ENCODE measurements at places on chromosomes 2 and 18.
A peak's percentile ranks its signal among the peaks of the same experiment; 100 is the strongest.

DNA sequence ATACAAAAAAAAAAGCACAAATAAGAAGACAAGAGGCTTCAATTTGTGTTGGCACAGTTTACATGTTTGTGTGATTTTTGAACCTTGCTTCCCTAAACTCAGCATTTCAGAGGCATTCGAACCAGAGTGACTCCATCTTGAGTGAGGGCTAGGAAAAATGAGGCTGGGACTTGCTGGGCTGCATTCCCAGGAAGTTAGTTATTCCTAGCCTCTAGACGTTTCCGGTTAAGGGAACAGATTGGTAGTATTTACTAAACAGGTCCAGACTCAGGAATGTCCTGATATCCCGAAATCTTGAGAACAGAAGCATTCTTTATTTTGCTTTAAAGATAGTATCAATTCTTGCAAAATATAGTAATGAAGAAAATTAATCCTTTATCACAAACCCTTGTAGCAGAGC lies 46.7 kb downstream of the RIT2 start:
- DNase-seq = no peak

DNA sequence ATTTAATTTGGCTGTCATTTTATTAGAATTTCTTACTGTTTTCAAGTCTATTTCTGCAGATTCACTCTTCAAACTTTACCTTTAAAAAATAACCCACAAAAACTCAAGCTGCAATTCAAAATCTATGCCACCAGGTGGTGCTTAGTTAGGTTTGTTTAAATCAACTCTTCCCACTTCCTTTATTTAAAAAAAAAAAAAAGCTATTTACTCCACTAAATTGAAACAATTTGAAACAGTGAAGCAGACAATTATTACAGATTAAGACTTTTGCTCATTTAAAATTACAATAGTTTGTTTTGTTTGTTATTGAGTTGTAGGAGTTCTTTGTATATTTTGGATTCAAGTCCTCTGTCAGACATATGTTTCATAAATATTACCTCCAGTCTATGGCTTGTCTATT lies 300.0 kb downstream of the PDE11A start:
- peak; percentile 5 for DNase-seq

DNA sequence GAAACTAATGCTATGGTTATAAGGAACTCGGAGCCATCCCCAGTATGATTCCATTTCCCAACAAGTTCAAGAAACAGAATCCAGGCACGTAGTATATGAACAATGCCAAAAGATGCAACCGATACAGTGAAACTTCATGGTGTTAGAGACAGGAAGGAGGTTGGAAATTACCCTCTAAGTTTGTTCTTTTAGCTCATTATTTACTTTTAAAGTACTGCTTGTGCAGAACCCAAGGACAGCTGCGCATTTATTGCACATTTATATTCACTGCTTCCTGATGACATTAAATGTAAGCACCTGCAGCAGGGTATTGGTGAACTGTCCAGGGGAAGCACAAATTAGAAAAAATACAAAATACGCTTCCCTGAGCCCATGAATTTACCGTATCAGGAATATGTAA lies 63.0 kb upstream of the CYP1B1 start:
- DNase-seq = no peak

GRCh38 chr2:74945788-74946331 lies 12.6 kb upstream of the POLE4 start:
- no peak for DNase-seq

GRCh38 chr2:60159519-60159918 lies 393.9 kb downstream of the BCL11A start:
- DNase-seq = no peak

DNA sequence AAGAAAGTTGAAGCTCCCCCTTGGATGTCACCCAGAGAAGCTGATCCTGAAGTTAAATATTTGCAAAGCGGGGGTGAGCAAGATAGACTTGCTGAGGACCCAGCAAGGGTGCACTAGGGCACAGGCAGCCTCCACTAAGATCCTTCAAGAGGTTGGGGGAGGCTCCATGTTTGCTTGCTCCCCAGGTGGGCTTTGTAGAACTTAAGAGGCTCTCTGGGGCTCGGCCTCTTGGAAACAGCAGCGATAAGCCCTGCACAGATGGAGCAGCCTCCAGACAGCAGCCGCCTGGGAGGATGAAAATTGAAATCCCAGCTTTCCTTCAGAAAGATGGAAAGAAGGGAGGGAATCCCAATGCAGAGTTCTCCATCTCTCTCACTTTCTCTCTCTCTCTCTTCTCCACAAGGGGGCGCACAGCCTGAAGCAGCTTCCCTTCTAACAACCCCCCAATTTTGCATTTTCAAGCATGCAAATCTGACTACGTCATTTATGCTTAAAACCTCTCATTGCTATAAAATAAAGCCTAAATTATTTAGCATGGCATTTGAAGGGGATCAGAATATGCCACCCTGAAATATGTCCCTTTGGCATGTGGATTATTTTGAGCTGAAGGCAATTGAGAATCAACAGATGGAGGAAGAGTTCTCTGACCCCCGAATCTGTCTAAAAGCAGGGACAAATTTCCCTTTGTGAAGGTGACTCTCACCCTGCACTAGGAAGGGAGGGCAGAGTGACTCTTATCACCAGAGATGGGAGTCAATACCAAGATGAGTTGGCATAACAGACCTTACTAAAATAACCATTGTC lies 185.7 kb upstream of the KLHL29 start:
- peak; percentile 11 for DNase-seq

- no peak for DNase-seq
Observed at GRCh38 chr2:48865704-48866103, 110.2 kb upstream of the LHCGR start.

GRCh38 chr18:6257950-6258349 lies 156.8 kb downstream of the L3MBTL4 start:
- no peak for DNase-seq

GRCh38 chr2:31138037-31138962 lies at the start of gene GALNT14:
TSS of gene GALNT14 (minus strand) at chr2:31138440. CDS start at chr2:31138086, 354 bp downstream.
- peak; percentile 86 for DNase-seq

DNA sequence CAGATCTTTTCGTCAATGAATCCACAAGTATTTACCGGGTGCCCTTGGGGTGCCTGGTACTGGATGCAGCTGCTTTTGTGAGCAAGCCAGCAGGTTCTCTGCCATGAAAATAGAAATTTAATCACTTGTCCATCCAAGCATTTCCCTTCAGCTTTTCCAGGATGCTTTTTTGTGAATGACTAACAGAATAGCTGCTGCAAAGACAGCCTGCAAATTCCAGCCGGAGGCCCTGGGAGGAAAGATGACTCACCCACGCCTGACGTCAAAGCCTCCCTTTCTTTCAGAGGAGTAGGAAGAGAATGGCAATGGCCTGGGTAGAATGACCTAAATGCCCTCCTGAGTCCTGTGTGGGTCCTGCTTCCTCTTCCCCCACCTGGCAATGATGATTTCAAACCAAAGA lies 111.9 kb downstream of the AP1S3 start:
- DNase-seq = no peak

DNA sequence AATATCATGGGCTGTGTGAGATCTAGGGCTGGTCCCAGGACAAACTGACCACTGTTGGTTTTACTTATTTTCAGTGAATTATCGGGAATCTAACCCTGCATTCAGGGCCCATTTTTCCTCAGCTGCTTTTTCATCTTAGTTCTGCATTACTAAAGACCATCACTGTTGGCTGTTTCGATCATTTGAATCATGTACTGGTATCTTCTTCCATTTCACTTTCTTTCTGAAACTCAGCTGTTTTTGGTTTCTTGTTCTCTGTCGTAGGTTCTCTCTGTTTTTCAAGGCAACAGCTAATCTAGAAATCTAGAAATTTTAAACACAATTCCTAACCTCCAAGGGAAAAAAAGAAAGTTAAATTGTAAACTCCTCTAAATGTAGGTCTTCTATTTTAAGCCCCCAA lies 159.9 kb upstream of the SESTD1 start:
- DNase-seq = no peak

DNA sequence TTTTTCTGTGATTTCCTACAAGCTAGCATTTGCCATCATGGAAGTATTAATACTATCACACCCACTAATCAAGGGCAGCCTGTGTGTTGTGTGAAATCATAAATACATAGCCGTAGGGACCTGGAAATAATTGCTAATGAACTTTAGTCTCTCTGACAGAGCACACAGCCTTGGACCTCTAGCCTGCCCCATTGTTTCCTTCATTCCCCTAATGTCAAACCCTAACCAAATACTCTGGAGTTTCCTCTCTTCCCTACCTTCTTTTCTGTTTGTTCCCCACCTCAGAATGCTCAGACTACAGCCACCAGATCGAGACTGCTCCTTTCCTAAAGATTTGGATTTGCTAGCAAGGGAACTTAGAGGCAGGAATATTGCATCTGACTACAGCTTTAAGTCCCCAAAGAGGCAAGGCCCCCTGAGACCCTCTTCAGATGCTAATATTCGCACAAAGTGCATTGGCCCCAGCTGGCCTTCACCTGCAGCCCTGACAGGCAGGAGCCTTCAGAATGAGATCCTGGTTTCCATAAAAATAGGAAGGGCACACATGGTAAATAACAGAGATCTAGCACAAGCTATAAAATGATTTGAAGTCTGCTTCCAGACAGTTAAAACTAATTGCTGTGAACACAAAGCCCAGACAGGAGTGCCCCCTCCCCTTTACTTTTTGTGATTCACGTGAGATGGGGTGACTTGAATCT lies 279.2 kb upstream of the DCC start:
- no peak for DNase-seq

DNA sequence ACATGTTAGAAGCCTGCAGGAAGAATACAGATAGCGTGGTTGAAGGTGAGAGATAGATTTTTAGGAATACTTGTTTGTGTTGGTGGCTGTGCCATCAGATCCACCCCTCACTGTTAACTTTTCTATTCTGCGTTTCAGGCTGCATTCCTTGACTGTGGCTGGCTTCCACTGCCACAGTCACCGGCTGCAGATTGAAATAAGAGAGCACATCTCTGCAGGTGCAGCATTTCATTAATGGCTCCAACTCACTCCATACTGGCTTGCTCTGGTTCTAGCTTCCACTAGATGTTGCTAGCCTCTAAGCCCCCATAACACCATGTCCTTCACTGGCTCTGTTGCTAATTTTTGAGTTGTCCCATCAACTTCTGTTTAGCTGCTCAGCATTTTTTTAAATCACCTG lies 286.5 kb downstream of the CPS1 start:
- DNase-seq = no peak

GRCh38 chr2:22901471-22902179 lies 483.4 kb upstream of the KLHL29 start:
- no peak for DNase-seq

DNA sequence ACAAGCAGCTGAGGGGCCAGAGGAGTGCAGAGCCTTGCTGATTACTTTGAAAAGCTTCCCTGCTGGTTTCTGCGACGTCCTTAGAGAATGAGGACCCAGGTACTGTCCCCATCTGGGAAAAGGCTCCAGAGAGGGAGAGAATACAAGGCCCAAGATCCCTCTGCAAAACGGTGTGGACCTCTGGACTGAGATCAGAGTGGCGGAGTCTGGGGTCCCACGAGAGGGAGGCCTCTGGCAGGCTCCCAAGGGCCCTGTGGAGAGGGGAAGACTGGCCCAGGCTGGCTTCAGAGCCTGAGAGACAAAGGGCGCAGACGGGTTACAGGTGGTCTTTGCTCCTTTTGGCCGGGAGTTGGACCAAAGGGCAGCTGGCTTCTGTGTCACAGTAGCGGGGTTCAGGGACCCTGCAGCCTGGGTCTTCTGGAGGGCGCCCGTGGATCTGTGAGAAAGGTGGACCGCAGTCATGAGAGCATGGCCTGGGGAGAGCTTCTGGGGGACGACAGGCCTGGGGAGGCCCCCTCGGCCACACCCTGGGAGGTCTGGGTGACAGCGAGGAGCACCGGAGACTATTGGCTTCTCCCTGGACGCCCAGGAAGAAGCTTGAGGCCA lies 805 bp downstream of the SNORC start:
- DNase-seq = no peak

- DNase-seq = no peak
Observed at GRCh38 chr2:201971531-201972228, 62.0 kb upstream of the FZD7 start.

- no peak for DNase-seq
Observed at GRCh38 chr2:215274829-215275228, 37.0 kb upstream of the ATIC start.

DNA sequence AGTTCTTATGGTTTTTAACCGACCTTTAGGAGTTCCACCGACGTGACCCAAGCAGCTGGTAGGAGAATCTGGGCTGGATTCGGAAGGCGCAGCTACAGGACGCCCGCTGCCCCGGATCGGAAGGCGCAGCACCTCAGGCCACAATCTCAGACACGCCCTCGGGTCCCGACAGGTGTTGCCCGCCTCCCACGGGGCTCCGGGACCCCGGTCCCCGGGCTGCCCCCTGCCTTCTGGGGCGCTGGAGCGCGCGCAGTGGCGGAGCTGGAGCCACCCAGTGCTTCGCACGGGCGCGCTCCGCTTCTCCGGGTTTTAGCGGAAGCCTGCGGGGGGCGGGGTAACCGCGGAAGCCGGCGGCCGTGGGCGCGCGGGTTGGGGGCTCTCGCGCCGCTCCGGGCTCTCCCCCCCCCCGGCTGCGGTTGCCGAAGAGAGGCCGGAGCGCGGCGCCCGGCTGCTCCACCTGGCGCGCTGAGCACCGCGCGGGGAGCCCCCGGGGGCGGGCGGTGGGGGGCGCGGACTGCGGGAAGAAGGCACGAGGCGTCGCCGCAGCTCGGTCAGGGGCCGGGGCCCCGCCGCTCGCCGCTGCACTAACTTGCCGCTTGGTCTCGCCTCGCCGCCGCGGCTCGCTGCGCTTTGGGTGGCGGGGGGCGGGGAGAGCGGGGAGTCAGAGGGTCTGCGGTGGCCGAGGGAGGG lies 718.8 kb downstream of the DPP10 start:
- no peak for DNase-seq

- DNase-seq = no peak
Observed at GRCh38 chr2:1804351-1804771, 60.0 kb upstream of the PXDN start.

GRCh38 chr2:218072002-218072401 lies 2.9 kb downstream of the RUFY4 start:
- DNase-seq = no peak

GRCh38 chr2:65049010-65049639 lies 7.1 kb upstream of the CEP68 start:
- no peak for DNase-seq

- no peak for DNase-seq
Observed at GRCh38 chr2:32166115-32166574, 481 bp downstream of the SLC30A6 start.

DNA sequence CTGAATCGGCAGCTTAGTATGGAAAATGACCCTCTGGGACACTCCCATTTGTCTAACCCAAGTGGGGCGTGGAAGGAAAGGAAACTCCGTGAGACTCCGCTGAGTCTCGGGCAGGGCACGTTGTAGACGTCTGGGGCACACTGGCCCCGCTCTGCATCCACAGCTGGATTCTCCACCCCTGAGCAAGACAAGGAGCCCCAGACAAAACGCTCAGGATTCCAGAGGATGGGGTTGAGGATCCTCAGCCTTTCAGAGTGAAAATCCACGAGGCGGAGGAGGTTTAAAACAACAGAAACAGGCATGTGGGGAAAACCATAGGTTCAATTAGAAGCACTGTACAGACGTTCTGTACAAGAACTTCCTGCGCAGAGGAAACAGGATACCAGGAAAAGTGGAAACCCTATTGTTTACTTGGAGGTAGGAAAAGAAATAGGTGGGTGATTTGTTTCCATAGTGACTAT lies 124.9 kb upstream of the ZNF236 start:
- DNase-seq = no peak

GRCh38 chr2:120020554-120020953 lies 7.7 kb downstream of the EPB41L5 start:
- no peak for DNase-seq
